ENCODE measurements at places on chromosomes 5 and 9. TPM values are rescaled to one million over a fixed set of nuclear protein-coding genes. Genes with fewer than 3 reads are reported as not detected.

GRCh38 chr9:118276784-118277183 lies 572.6 kb downstream of the TLR4 start:
- DNase-seq: no peak

DNA sequence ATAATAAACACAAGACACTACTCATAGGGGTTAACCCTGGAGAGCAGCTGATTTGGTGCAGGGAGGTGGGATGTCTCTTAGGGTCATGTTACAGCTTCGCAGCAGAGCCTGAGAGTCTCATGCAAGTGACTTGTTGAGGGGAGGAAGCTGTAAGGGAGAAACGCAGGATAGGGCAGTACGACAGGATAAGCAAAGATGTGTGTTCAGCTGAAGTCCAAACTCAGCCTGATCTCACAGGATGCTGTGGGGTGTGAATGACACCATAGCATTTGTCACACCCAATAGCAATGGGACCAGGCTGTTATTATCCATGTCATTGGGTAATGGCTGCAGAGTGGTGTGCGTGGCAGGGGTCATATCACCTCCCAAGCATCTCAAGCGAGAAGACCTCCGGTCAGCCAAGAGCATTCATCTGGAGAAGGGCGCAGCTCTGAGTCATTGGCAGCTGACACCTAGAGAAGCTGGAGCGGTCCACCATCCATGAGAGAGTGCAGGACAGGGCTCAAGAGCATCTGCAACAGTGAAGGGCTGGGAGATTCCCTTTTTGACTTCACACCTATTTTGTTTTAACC lies 49.2 kb upstream of the RPL26L1 start:
- DNase-seq: no peak

DNA sequence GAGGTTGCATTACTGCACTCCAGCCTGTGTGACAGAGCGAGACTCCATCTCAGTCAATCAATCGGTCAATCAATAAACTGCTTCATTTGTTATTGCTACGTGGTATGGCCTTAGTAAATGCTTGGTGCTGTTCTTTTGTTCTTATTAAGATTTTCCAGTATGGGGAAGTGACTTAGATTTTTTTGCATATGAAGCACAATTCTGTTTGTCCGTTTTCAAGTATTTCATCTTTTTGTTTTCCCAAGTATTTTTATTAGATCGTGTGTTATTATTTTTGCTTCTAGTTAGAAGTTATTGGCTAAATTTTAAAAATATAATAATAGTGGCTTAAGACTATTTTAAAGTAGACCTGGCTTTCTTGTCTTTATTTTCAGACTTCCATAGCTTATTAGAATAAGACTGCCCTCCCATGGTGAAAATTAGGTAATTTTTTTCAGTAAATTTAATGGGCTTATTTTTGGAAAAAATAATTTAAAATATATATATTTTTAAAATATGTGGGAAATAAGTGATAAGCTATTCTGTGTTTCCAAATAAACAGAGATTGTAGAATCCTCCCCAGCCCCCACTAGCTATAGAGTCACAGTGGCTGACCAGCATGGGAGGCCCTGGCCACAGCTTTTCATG lies 14.7 kb upstream of the OMD start:
- DNase-seq: no peak

DNA sequence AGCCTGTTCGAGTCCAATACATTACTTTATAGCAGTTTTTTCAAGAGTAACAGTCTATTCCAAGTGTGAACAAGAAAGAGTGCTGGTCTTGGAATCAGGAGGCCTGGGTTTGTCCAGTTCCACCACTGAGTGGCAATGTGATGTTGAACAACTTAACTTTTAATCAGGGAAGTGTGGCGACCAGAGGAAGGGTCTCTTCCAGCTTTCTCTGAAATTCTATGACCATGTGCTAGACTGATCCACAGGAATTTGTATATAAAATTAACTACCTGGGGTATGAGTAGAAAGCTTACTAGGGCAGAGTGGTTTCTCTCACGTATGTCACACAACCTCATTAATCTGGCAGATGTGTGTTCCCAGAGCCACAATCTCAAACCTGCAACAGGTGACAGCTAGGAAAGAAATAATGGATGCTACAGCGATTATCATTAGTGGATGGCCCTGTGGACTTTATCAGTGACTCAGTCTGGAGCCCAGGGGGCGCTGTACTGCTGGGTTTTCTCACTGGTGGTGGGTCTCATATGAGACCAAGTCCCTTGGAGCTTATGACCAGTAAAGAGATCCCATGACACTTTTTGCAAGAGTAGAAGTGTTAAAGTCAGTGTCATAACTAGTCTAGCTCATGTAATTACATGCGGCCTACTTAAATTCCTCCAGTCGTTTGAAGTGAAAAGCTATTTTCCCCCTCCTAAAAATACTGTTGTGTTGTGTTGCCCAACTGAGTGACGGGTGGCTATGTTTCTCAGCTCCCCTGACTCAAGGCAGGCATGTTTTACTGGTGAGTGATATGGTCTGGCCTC lies 116.5 kb downstream of the GDNF start:
- no peak for DNase-seq

DNA sequence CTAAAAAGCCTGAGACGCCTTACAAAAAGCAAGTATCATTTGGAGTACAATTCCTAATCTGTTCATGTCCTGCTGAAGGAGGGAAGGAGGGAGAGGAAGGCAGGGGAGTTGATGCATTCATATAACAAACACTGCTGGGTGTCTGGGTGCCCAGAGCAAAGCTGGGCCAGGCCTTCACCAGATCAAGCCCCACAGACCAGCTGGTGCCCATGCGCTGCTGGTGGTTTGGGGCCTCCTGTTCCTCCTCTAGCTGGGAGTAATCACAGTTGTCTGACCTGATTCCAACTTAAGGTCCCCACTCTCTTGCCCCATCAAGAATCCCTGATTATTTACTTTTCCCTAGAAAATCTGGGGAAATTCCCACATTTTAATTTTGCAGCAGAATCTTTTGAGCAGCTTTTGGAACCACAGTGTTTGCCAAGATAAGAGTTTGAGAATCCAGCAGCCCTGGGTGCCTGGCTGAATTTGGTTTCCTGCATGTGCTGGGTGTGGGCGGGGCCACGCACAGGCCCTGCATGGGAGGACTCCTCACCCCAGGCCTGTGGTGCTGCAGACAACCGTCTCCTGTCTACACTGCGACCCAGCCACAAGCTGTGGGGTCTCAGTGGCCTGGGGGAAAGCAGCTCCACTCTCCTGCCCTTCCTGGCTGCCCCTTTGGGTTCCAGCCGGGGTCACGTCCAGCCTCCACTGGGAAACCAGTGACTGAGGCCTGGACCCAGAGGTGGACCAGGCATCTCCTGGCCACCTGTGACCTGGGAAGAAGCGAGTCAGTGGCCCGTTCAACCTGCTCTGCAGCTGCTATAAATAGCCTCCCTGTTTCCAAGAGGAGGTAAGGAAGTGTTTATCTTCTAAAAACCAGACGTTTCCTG lies 47.5 kb downstream of the NEURL1B start:
- no peak for DNase-seq

DNA sequence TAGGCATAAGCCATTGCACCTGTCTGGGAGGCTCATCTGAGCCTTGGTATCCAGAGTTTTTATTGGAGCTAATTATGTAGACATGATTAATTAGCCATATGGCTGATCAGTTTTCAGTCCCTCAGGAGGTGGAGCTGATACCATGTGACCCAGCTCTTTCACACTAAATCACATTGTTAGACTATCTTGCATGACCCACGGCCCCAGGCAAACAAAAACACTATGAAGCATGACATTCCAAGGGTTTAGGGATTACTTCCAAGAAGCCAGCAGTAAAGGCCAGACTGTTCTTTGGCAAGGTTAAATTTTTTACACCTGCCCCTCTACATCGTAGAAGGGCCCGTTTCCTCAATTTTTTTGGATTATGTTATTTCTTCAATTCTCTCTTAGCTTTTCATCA lies 5.0 kb upstream of the C5orf24 start:
- no peak for DNase-seq

GRCh38 chr5:147912011-147912410 lies 5.7 kb upstream of the C5orf46 start:
- no peak for DNase-seq

- no peak for DNase-seq
These were observed 113.2 kb downstream of the JAKMIP2 start for GRCh38 chr5:147669169-147669869.

GRCh38 chr9:110072597-110073355 lies 135.2 kb downstream of the C9orf152 start:
- no peak for DNase-seq

DNA sequence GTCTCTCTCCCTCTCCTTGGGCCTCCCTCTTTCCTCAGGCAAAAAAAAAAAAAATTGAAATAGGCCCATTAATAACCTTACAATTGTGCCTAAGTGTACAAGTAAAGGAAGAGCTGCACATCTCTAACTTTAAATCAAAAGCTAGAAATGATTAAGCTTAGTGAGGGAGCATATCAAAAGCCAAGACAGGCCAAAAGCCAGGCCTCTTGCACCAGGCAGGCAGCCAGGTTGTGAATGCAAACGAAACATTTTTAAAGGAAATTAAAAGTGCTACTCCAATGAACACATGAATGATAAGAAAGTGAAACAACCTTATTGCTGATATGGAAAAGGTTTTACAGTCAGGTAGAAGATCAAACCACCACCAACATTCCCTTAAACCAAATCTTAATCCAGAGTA lies 383.4 kb downstream of the KIAA0825 start:
- DNase-seq: no peak

GRCh38 chr9:135907006-135907430 lies 328 bp downstream of the CAMSAP1 start:
- no peak for DNase-seq

DNA sequence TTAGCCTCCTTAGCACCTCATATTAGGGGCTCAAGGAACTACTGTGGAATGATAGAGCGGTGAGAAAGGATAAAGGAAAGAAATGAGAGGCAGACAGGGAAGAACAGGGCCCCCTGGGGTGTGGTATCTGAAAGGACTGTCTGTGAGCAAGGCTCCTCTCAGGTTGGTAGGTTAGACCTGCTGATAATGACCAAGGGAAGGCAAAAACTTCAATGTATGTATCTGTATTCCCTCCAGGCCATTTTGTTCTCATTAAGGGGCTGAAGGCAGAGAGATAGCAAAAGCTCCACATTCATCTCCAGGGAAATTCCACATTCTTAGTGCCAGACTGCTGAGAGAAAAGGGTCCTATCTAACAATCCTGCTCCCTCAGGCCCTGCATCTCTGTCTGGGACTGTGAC lies 28.6 kb downstream of the TRIM32 start:
- DNase-seq: no peak

DNA sequence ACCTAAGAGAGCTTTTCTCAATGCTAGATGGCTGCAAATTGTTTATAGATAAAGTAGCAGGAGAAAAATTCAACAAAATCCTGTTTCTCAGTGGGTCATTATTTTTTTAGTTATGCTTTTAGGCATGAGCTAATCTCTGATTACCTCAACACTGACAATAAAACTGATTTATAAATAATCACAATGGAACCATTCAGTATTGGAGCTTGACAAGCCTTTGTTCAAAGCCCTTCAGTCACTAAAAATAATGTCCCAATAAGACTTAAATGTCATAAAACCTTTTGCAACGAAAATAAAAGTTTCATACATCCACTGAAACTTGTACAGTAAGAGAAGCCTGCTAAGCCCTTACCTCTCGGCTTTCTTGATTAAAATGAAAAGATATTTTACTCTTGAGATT lies 27.2 kb downstream of the PTPDC1 start:
- no peak for DNase-seq

DNA sequence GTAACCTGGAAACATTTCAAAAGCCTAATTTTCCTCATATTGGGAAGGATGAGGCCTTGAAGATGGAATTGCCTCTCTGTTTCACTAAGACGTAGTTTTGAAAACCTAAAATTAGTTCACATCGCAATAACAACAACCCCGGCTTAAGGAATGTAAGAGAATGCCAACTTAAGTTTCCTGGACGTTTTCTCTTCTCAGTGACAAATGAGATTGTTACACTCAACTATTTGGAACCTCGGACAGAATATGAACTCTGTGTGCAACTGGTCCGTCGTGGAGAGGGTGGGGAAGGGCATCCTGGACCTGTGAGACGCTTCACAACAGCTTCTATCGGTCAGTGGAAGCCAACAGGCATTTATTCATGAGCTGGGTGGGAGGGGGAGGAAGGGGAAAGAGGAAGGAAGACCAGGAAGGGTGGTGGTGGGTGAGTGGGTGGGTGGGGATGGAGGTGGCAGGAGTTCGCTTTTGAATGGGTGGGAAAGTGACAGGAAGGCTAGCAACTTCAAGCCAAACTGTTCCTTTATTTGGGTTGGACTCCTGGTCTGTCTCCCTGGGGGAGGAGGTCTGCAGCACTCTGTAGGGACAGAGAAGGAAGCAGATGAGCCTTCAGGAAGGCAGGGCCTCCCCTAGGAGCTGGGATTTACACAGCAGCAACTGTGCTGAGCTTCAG lies 83.4 kb downstream of the TEK start:
- no peak for DNase-seq

DNA sequence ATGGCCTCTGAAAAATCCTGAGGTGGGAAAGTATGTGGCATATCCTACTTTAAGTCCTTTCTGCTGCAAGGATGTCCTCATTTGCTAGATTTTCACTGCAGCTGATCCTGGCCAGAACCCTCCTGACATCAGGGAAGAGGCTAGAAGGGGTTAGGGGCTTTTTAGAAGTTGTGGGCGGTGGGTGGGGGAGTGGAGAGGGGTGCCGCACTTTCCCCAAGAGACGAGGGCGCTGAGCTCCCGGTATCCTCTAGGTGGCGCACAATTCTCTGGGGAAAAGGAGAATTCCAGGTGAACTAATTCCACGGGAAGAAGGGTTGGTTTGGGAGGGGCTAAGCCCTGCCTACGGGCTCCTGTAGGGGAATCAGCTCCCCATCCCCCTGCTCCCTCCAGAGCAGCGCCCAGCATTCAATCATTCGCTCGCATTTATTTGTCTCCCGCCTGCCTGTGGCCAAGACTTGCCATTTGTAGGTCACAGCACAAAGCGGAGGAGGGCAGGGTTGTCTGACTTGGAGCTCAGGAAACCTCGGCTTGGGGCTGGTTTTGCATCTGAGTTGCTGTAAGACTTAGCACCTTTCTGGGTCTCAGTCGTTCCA lies 42.9 kb upstream of the HAND1 start:
- no peak for DNase-seq

- no peak for DNase-seq
These were observed 314.7 kb downstream of the TLE1 start for GRCh38 chr9:81374459-81375186.

- DNase-seq: no peak
These were observed 35.7 kb downstream of the EXD3 start for GRCh38 chr9:137387114-137387890.

Gene INSL4
- not detected for total RNA-seq

Gene CCNI2
- total RNA-seq: not detected

Gene LHFPL2
- 22.2 TPM for total RNA-seq

Gene IL5
- not detected for total RNA-seq

Gene PCDHB4
- total RNA-seq: 0.21 TPM

Gene TAF11L5
- total RNA-seq: not detected

Gene ESM1
- total RNA-seq: not detected

Gene BRINP1
- not detected for total RNA-seq

Gene PCDHGB1
- total RNA-seq: 0.43 TPM

Gene KCNN2
- total RNA-seq: 0.31 TPM

Gene OSMR
- total RNA-seq: 61.1 TPM
